Omental fat pad (tissue), 4 donors: ENCODE measurements at places on chromosomes 3 and 15. TPM values are rescaled to one million over a fixed set of nuclear protein-coding genes. Genes with fewer than 3 reads are reported as not detected.

Gene TGM4
- not detected for total RNA-seq

Gene IGF1R
- total RNA-seq = 39.3 TPM

Gene NUP210
- total RNA-seq = 3.2 TPM

Gene LMOD3
- not detected for total RNA-seq

Gene OSTN
- not detected for total RNA-seq

Gene MST1R
- 0.95 TPM for total RNA-seq

Gene TMCO5A
- total RNA-seq = not detected

Gene FOXL2NB
- total RNA-seq = not detected

DNA sequence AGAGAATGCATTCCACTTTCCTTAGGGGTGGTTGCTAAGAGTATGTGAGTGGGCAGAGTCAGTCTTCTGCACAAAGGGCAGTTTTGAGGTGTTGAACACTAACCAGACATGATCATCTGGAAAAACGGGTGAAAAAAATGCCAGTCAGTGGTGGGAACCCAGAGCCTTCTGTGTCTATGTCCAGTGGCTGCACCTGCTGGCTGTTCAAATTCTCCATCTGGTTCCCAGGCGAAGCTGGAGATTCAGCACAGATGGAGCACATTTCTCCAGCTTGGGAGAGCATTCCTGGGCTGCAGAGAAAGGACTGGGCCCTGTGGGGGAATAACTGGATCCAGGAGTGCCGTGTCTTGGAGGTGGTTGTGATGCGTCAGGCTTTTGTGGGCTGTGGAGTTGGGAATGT, 74.1 kb downstream of the TRAK1 start:
- DNase-seq = no peak

DNA sequence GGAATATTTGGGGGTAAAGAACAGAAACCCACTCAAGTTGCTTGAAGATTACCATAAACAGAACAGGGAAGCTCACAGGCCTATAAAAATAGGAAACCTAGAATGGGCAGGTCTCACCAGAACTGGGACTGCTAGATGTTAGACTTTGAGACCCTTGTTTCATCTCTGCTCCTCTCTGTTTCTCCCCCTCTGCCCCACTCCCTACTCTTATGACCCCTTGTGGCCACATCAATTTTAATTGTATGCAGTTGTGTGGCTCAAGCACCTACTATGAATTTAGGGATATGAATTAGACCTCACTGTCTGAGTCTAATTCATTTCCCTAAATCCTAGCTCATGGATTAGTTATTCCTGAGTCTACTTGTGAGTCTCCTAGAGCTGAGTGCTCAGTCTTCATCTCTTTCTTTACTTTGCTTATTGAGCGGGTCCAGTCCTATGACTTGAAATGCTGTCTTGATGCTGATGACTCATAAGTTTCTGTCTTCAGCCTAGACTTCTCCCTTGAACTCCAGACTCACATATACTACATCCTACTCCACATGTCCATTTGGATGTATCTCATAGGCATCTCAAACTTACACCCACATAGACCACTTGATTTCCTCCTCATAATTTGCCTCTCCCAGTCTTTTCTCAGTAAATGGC, 78.7 kb downstream of the ITPR1 start:
- no peak for DNase-seq

DNA sequence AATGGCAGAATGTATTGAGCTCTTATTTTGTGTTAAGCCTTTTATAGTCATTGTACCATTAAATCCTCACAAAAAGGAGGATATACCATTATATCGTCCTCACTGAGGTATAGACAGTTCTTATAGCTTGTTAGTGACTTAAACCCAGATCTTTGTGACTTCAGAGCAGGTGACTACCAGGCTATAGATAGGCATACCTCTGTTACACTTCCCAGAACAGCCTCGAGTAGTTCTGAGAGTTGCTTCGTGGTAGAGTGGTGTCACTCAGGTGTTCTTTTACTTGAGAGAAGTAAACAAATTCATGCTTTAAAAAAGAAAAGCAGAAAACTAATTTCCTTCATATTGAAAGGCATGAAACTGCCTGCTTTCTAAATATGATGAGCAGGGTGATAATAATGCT, 59.9 kb downstream of the SEC22A start:
- DNase-seq = no peak

- DNase-seq = no peak
Measured at GRCh38 chr3:138297059-138297607, 32.5 kb downstream of the NME9 start.

DNA sequence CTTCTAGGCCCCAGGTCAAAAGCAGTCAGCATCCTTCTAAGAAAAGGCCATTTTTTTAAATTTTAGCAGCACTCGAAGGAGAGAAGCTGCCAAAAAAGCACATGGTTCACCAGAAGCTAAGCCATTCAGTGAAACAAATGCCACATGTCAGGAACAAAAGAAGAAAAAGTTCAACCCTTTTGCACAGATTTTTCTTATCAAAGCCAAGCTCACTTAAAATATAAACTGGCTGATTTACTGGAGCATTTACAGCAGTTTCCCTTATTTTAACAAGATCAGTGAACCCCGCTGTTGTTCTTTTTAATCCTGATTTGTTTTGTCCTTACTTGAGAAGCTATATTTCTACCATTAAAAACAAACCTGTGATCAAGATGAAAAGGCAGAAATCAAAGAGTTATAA, 46.5 kb upstream of the SYNPR start:
- DNase-seq = no peak

GRCh38 chr3:66162766-66163165, 58.0 kb upstream of the SLC25A26 start:
- DNase-seq = no peak

DNA sequence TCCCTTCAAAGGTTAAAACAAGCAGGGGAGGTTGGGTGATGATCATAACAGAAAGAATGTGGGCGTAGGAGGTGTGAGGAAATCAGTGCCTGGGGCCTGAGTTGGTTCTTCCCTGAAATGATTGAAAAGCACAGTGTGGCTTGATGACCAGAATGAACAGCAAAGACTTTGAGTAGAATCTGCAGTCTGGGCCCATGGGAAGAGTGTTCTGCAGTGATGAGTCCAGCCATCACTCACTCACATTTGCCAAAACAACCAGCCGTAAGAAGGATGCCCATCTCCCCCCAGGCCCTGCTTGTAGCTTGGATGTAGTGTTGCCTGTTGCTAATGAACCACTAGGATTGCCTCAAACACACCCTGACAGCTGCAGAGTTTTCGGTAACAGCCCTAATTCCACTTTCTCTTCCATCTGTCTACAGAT, 67.9 kb downstream of the VGLL3 start:
- DNase-seq = no peak

GRCh38 chr3:133461291-133461690, 61.4 kb downstream of the BFSP2 start:
- no peak for DNase-seq

GRCh38 chr15:88215066-88215648, 41.4 kb downstream of the NTRK3 start:
- no peak for DNase-seq

- DNase-seq = no peak
Measured at GRCh38 chr15:48966595-48967301, 3.0 kb upstream of the SHC4 start.
